Glutamatergic neuron (in vitro differentiated cells): ENCODE measurements at places on chromosomes 2 and 18. TPM values are rescaled to one million over a fixed set of nuclear protein-coding genes. Genes with fewer than 3 reads are reported as not detected.
A peak's percentile ranks its signal among the peaks of the same experiment; 100 is the strongest.

- peaks cover 2% of the 10 kb centered on the region for H3K27me3 ChIP-seq
- H3K27ac ChIP-seq: peak overlapping the region; percentile 81
- no peaks in the 10 kb centered on the region for H3K36me3 ChIP-seq
- no peak overlapping the region for H3K4me3 ChIP-seq
- no peak for DNase-seq
These were observed 443 bp downstream of the CPSF3 start for GRCh38 chr2:9423922-9424272.

DNA sequence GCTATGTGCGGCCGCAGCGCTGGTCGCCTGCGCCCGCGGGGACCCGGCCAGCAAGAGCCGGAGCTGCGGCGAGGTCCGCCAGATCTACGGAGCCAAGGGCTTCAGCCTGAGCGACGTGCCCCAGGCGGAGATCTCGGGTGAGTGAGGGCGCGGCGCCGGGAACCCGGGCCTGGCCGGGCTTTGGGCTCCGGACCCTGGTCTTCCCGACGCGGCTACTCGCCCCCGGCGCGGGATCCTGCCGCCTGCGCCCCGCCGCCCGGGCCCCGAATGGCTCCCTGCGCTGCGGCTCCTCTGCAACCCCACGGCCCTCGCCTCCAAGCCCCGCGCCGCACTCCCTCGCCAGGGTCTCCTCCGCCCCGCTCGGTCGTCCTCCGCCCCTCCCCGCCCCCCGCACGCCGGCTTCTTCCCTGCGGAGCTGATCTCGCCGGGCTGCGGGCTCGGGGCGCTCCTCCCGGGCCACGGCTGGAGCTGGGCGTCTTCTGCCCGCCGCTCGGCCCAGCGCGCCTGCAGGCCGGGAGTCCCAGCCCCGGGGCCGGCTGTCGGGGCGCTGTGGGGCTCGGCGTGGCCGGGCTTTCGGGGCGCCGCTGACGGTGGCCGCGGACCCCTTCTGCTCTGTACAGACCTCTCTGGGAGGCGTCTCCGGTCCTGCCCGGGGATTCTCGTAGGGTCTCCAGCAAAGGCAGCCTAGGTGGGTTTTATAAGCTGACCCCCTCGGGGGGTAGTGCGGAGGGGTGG, 652 bp downstream of the GPC1 start:
- no peak overlapping the region for H3K27ac ChIP-seq
- DNase-seq: peak; percentile 73
- peaks cover 9% of the 10 kb centered on the region for H3K27me3 ChIP-seq
- peak overlapping the region; percentile 75 for H3K4me3 ChIP-seq
- peaks cover 11% of the 10 kb centered on the region for H3K4me1 ChIP-seq

DNA sequence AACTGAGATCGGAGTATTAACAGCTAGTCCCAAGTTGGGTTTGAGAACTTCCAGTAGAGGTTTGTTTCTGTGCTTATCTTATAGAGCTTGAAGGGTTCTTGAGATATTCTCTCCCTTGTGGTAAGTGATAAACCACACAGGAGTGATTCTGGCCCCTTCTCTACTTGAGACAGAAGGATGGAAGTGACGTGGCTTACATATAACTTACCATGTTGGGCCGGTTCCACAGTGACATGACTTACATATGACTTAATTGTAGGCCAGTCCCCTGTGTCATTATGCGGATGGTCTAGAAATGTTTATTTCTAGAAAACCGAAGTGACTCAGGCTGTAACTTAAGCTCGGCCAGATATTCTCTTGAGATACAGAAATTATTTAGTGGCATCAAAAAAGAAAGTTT, 62.7 kb downstream of the TRAPPC12 start:
- H3K4me1 ChIP-seq: peaks cover under 1% of the 10 kb centered on the region
- H3K36me3 ChIP-seq: peaks cover 13% of the 10 kb centered on the region
- H3K27ac ChIP-seq: no peak overlapping the region
- H3K27me3 ChIP-seq: peaks cover 4% of the 10 kb centered on the region
- no peak overlapping the region for H3K4me3 ChIP-seq

Gene DSG2
- total RNA-seq: 8.2 TPM
